ENCODE measurements at places on chromosomes 5 and 9.

DNA sequence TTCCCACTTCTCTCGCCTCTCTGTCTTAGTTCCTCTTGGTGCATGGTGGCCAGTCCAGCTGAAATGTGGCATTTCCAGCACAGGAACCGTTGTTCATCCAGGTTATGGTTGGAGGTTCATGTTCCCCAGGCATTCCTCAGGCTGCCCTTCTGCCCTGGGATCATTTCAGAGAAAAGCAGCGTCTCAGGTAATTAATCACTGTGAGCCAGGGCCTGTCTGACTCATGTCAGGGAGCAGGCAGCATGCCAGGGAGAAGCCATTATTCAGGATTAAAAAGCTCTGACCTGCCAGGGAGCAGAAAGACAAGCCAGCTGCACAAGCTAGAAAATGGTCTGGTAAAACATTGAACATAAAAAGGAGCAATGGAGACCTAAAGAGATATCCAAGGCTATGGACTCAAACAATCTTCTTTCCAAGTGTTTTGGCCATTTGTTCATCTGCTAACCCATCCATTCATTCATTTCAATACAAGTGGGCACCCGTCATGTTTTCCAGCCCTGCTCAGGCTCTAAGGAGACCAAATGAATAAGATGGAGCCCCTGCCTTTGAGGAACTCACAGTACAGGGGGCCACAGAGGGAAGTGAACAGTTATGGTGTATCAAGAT lies 241.4 kb downstream of the DRD1 start:
- no peak for DNase-seq

DNA sequence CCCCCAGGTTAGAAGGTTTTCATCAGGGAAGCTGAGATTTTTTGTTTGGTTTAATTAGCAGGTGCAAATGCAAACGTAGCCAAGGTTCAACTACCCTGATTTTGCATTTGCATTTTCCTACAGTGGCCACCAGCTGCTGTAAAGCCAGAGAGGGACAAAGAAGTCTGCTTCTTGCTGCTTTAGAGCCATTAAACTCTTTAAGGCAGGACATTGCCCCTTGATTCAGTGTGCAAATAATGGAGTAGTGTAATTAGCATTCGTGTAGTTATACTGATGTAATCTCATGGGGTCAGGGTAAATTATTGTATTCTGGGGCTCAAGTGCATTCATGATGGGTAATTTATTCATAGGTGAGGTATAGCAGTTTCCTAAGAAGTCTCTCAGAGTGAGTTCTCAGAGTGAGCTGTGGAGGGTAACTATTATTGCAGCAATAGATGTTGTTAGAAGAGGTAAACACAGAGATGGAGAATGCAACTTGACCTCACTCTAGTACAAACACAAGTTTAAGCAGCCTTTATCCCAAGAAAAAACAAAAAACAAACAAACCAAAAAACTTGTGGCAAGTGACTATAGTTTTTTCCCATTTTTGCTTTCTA lies 526.5 kb downstream of the KIF4B start:
- DNase-seq: no peak

GRCh38 chr5:84088996-84089395 lies 295.7 kb downstream of the EDIL3 start:
- DNase-seq: no peak

DNA sequence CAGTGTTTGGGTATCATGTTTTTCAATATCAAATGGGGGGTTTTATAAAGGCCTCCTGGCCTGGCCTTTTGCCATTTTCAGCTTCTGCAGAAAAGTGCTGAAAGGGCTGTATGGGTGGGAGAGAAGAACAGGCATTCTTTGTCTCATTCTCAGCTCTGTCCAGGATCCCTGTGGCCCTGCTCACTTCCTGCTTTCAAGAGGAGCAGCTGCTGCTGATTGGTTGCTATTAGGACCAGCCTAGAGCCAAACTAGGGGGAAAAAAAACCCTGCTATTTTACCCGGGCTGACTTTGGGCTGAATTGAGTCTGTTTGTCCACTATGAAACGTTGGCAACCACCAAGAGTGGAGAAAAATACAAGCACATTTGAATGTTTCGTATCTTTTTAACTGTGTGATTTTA lies 117.1 kb downstream of the CMYA5 start:
- DNase-seq: no peak

- DNase-seq: no peak
Observed at GRCh38 chr9:130616451-130616850, 37.1 kb downstream of the FUBP3 start.

- DNase-seq: no peak
Observed at GRCh38 chr5:123585871-123586270, 73.9 kb downstream of the CSNK1G3 start.

- no peak for DNase-seq
Observed at GRCh38 chr9:74901001-74901400, 13.3 kb upstream of the TRPM6 start.
